ENCODE measurements at places on chromosomes 16 and 17.

- DNase-seq: no peak
Measured at GRCh38 chr16:50696575-50697420, 3.4 kb downstream of the NOD2 start.

DNA sequence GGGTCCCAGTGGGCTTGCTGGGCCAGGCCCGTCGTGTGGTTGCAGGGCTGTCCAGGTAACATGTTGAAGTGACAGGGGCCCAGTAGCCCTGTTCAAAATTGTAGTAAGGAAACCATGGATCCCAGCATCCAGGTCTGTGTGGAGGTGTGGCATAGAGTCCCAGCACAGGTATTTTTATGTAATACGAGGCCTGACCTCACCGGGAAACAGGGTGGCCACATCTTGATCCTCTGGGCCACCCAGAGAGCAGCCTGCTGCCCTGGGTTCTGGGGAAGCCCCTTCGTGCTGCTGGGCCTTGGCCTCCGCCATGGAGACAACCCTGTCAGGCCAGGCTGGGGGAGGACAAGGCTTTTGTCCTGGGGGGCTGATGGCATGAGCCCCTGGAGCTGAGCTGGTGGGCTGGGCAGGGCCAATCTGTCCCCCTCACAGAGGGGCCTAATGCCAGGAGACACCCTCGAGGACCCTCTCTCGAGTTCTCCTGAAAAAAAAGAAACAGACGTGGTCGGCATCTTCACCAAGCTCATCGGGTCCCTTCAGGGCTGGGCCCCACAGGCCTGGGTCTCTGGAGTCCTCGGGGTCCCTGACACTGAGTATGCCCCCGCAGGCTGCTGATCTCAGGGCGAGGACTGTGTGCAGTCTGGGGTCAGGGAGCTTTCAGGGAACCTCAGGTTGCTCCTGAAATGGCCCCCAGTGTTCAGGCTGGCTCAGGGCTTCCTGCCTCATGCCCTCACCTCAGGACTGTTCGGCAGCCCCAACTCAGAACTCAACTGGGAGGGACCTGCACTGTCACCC is 47.8 kb downstream of the TNFRSF13B start:
- DNase-seq: no peak

DNA sequence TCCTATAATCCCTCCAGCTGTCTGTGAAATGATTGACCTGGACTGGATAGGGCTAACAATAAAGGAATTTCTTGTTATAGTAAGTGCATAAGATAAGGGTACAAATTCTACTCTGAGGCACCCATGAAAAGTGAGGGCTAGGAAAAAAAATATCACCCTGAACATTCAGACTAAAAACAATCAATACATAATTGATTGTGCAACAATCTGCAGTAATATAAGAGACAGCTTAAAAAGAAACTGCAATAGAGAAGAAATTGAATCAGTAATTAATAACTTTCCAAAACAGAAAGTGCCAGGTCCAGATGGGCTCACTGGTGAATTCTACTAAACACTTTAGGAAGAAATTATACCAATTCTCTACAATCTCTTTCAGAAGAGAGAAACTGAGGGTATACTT is 44.2 kb upstream of the CREBBP start:
- DNase-seq: no peak

DNA sequence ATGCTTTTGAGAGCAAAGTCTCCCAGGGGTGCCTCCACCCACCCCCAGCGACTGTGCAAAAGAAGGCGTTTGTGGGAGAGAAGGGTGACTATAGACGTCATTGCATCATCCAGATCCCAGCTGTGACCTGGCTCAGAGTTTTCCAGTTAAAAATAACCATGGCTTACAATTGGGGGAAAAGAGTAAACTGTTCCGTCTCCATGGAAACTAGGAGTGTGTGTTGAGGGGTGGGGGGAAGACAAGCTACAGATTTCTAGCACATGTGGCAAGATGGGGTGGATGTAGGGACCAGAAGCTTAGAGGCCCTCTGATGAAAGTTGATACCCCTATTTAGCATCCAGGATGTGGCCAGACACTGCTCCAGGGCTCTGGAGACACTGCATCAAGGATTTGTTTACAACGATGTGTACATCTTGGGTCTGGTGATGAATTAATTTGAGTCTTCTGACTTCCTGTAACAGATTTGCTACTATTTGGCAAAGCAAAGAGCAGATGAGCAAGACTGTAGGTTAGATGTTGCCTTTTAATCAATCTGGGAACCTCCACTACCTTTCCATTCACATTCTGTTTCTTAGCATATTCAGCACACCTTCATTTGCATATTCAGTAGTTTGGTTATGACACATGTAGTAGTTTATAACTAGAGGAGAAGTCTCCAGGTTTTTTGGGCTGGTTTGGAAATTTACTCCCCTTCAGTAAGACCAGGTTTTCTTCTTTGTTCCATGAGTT is 6.2 kb upstream of the DUSP14 start:
- DNase-seq: no peak

DNA sequence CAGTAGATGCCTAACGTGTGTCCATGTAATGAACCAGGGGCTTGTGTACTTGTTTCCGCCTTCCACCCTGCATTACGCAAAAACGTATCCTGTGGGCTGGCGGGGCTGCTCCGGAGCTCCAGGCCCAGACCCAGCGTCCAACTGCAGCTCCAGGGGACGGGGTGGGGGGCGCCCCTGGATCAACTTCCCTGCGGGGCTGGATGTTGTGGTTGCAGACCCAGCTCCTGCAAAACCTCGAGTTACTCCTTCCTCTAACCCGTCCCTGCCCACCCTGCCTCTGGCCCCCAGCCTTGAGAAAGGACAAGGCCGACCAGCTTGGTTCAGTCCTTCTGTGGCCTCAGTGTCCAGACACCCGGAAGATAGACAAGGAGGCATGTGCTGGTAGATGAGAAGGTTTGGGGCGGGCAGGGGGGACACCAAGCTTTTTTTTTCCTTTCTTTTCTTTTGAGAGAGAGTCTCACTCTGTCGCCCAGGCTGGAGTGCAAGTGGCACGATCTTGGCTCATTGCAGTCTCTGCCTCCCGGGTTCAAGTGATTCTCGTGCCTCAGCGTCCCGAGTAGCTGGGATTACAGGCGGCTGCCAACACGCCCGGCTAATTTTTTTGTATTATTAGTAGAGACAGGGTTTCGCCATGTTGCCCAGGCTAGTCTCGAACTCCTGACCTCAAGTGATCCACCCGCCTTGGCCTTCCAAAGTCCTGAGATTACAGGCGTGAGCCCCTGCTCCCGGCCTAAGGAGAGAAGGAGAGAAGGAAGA is 731 bp upstream of the EXOC7 start:
- DNase-seq: no peak

DNA sequence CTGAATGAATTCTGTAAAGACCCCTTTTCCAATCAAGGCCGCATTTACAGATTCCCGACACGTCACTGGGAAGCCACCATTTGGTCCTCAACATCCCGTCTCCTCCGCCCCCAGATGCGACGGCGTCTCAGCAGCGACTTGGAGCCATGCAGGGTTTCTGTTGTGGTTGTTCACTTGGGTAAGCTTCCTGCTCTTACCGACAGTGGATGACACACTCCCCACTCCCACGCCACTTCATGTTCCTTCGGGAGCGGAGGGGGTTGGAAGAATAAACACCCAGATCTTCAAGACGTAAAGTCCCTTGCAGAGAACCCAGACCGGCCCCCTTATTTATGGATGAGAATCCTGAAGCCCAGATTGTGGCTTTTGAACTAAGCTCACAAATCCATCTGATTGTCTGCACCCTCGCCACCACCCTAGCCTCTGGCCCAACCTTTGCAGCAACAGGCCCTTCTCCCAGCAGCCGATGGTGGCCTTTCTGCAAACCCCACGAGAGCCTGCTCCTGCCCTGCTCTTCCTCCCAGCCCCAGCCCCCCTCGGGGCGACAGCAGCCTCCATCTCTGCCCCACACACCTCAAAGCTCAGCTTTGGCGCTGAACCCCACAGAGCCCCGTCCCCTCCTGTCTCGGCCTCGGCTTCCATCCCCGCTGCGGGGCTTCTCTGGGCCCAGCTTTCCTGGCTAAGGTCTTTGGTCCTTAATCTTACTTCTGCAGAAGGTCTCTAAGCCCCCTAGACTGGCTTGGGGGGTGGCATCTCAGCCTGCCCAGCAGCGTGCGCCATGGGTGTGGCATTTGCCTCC is 19.0 kb upstream of the OSGIN1 start:
- DNase-seq: no peak

DNA sequence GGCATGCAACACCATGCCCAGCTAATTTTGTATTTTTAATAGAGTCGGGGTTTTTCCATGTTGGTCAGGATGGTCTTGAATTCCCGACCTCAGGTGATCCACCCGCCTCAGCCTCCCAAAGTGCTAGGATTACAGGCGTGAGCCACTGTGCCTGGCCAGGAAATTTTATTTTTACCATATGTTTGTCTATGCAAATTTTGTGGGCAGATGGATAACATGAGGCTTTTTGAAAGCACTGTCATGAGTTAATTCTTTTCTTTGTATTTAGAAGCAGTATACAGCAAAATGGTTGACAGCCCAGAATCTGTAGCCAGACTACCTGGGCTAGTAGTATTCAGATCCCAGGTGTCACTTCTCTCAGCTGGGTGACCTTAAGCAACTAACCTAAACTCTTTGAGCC is 8.5 kb upstream of the KPNB1 start:
- DNase-seq: no peak

- no peak for DNase-seq
Measured at GRCh38 chr17:43665084-43665936, 3.6 kb upstream of the MEOX1 start.

DNA sequence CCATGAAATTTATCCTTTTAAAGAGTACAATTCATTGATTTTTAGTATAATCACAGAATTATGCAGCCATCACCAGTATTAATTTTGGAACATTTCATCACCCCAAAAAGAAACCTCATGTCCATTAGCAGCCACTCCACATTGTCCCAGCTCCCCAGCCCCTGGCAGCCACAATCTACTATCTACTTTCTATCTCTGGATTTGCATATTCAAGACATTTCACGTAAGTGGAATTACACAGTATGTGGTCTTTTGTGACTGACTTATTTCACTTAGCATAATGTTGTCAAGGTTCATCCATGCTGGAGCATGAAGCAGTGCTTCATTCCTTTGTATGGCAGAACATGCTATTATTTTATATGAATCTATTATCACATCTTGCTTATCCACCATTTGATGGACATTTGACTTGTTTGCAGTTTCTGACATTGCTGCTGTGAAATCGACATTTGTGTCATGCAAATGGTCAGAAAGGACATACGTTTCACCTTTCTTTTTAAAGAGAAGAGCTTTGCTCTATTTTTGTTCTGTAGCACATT is 10.7 kb downstream of the METTL9 start:
- no peak for DNase-seq

DNA sequence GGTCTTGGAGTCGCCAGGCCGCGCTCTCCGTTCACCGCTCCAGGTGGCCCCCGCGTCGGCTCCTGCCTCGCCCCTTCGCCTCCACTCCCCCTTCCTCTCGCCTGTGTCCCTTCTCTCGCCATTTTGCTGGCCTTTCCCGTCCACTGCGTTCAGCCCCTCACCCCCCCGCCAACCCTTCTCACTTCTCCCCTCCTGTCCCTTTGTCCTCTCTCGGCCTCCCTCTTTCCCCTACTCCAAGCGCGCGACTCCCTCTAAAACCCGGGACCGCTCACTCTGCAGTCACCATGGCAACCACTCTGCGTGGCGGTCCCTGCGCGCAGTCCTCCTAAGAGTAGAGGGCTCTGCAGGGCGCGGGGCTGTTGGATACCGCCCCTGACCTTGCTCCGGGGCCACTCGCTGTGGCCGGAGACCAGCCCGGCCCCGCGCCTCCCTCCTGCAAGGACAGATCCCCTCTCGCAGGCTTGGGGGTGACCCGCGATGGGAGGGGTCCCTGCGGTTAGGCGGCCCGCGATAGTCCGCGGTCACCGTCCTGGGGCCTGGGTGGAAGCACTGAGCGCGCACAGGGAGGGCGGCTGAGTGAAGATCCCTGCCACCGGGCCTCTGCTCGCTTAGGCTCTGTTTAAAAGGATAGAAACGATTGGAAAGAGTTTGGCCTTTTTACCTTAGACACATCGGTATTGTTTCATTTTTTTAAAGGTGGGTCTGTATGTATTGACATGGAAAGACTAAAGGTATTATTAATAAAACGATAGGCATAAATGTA is 454 bp downstream of the CCDC40 start:
- DNase-seq: peak; percentile 23

- no peak for DNase-seq
Measured at GRCh38 chr16:63813862-63814261, 1308.0 kb downstream of the CDH11 start.

GRCh38 chr17:66310528-66311148 is 8.2 kb downstream of the PRKCA start:
- DNase-seq: no peak

DNA sequence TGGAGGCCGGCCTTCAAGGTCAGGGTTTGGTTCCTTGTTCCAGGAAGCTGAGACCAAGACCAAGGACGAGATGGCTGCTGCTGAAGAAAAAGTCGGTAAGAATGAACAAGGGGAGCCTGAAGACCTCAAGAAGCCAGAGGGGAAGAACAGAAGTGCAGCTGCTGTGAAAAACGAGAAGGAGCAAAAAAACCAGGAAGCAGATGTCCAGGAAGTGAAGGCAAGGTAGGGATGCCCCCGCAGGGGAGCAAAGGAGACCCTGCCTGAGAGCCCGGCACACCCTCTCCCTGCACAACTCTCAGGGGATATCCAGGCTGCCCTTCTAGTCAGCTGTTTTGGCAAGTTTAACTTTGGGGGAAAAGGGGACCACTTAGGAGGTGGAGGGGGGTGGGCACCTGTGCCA is 29.0 kb downstream of the RNF213 start:
- no peak for DNase-seq

DNA sequence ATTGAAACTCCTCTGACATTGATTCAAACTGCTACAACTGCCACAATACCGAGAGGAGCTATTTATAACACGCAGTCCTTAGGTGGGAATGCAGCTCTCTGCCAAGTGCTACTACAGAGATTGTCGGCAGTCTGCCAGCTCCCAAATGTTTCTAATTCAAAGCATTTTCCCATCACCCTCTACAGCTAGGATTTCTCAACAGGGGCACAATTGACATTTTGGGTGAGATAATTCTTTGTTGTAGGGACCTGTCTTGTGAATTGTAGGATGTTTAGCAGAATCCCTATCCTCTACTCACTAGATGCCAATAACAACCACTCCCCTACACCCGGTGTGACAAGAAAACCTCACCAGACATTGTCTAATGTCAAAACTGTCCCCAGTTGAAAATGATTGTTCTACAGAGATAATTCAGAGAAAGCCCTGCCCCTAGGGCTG is 7.8 kb upstream of the N4BP1 start:
- DNase-seq: peak; percentile 16

GRCh38 chr17:66347661-66348514 is 45.5 kb downstream of the PRKCA start:
- DNase-seq: no peak

DNA sequence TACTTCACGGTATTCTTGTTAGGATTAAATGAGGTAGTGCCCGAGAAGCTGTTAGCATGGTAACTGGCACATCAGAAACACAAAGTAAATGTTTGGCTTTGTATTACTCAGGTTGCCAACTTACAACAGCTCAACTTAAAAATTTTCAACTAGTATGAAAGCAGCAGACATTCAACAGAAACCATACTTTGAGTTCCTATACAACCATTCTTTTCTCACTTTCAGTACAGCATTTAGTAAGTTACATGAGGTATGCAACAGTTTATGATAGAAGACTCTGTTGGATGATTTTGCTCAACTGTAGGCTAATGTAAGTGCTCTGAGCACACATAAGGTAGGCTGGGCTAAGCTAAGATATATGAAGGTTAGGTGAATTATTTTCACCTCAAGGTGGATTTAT is 7.7 kb downstream of the CENPN start:
- DNase-seq: no peak
